ENCODE measurements at places on chromosomes 2 and 18.

GRCh38 chr2:149036507-149037293, 1.8 kb upstream of the LYPD6B start:
- DNase-seq = no peak
- no peaks in the 10 kb centered on the region for H3K27me3 ChIP-seq
- H3K36me3 ChIP-seq = no peaks in the 10 kb centered on the region
- H3K4me3 ChIP-seq = no peak overlapping the region

- no peaks in the 10 kb centered on the region for H3K27me3 ChIP-seq
- no peak overlapping the region for H3K27ac ChIP-seq
- no peaks in the 10 kb centered on the region for H3K4me1 ChIP-seq
- H3K36me3 ChIP-seq = no peaks in the 10 kb centered on the region
Measured at GRCh38 chr2:149410701-149411484, 80.5 kb downstream of the LYPD6 start.

- H3K27me3 ChIP-seq = no peaks in the 10 kb centered on the region
- no peak overlapping the region for H3K4me3 ChIP-seq
- no peaks in the 10 kb centered on the region for H3K36me3 ChIP-seq
- peaks cover 10% of the 10 kb centered on the region for H3K4me1 ChIP-seq
- no peak for DNase-seq
Measured at GRCh38 chr2:53964257-53964952, 6.4 kb downstream of the PSME4 start.

DNA sequence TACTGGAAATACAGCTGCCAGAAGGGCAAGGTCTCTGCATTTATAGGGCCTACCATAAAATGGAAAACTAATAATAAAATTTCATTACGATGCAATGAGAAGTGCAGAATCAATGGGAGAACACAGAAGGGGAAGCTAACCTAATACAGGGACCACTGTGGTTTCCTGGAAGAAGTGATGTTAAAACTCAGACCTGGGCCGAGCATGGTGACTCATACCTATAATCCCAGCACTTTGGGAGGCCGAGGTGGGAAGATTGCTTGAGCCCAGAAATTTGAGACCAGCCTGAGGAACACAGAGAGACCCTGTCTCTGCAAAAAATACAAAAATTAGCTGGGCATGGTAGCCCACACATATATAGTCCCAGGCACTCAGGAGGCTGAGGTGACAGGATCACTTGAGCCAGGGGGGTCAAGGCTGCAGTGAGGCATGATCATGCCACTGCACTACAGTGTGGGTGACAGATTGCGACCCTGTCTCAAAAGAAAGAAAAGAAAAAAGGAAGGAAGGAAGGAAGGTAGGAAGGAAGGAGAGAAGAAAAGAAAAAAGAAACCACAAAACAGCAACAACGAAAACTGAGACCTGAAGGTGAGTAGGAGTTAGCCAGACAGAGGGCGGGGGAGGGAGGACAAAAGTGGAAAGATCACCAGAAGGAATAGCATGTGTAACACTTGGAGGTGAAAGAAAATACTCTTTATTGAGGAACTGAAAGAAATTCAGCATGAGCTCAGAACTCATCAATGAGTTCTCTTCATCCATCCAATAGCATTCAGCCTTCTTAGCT, 58.3 kb upstream of the DTNA start:
- H3K27me3 ChIP-seq = no peaks in the 10 kb centered on the region
- no peak for DNase-seq
- H3K27ac ChIP-seq = no peak overlapping the region
- no peak overlapping the region for H3K4me3 ChIP-seq
- peaks cover 17% of the 10 kb centered on the region for H3K4me1 ChIP-seq

GRCh38 chr2:76895469-76895868, 626.7 kb downstream of the LRRTM4 start:
- H3K27ac ChIP-seq = no peak overlapping the region
- no peaks in the 10 kb centered on the region for H3K36me3 ChIP-seq
- no peak overlapping the region for H3K4me3 ChIP-seq
- no peaks in the 10 kb centered on the region for H3K4me1 ChIP-seq

DNA sequence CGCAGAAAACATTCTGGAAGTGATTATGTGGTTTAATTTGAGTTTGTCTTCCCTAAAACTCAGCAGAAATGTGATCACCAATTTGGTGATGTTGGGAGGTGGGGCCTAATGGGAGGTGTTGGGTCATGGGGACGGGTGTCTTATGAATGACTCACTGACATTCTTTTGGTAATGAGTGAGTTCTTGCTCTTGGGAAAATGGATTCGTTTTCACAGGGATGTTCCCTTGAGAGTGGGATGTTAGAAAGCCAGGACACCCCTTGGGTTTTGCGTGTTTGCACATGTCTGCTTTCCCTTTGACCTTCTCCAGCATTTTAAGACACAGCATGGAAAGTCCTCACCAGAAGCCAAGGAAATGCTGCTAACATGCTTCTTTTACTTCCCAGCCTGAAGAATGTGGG, 321.5 kb upstream of the NT5C1B start:
- H3K27ac ChIP-seq = no peak overlapping the region
- H3K4me1 ChIP-seq = no peaks in the 10 kb centered on the region
- DNase-seq = no peak
- no peaks in the 10 kb centered on the region for H3K27me3 ChIP-seq

DNA sequence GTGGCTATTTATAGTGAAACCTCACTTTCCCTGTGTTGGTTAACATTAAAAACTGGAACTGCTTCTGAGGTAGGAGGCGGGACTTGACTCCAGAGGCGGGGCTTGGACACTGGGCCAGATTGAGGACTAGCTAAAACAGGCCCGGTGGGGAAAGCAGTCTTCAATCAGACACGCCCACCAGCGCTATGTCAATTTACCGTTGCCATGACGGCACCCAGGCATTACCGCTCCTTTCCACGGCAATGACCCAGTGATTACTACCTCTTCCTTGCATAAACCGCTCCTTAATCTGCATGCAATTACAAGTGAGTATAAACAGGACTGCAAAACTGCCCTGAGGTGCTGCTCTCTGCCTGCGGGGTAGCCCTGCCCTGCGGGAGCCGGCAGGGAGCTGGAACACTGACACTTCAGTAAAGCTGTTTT, 35.3 kb downstream of the LRRFIP1 start:
- peak overlapping the region; percentile 60 for H3K27ac ChIP-seq
- H3K4me1 ChIP-seq = peaks cover 22% of the 10 kb centered on the region
- no peaks in the 10 kb centered on the region for H3K36me3 ChIP-seq
- H3K27me3 ChIP-seq = no peaks in the 10 kb centered on the region

DNA sequence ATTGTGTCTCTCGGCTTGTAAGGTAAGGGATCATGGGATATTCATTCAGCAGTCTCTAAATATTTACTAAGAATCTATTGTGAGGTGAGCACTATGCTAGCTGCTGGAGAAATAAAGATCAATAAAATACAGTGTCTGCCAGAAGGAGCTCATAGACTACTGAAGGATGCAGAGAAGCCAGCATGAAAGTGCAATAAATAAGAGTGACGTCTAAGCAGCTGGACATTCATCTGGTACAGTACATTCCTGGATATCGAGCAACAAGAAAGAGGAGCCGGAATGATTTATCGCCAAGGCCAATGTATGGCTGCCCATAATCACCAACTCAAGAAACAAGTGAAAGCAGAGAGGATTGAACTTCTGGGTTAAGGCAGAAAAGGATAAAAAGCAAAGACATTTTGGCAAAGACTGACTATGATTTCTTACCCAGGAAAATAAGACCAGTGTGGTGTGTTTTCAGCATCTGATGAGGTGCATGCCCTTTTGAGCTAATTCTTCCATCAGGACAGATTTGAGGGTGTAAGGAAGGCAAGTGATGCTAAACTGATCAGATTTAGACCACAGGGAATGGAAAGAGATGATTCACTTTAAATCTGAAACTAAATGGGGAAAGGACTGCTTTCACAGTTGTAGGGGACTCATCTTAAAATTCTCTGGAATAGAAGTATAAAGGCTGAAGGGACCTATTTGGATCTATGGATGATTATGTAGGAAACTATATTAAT, 18.7 kb upstream of the LMAN1 start:
- H3K4me1 ChIP-seq = no peaks in the 10 kb centered on the region
- H3K27ac ChIP-seq = no peak overlapping the region
- no peaks in the 10 kb centered on the region for H3K27me3 ChIP-seq

DNA sequence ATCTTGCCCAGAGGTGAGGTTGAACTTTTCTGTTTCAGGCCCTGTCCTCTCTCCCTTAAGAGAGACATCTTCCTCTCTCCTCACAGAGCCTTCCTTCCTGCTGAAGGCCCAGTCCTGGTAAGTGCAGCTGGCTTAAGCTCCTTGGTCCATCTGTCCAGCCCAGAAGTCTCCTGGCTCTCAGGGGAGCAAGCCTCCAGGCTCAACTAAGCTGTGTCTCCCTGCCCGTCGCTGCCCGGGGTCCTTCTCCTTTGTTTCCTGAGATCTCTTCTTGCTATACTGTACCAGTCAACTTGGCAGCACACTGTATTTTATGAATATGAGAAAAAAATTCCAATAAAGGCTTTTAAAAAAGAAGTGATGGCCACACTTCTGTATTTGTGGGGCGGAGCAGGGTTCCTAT, 77.4 kb downstream of the KCNF1 start:
- no peak overlapping the region for H3K4me3 ChIP-seq
- H3K27me3 ChIP-seq = no peaks in the 10 kb centered on the region
- no peak for DNase-seq
- no peak overlapping the region for H3K27ac ChIP-seq
- H3K4me1 ChIP-seq = no peaks in the 10 kb centered on the region

DNA sequence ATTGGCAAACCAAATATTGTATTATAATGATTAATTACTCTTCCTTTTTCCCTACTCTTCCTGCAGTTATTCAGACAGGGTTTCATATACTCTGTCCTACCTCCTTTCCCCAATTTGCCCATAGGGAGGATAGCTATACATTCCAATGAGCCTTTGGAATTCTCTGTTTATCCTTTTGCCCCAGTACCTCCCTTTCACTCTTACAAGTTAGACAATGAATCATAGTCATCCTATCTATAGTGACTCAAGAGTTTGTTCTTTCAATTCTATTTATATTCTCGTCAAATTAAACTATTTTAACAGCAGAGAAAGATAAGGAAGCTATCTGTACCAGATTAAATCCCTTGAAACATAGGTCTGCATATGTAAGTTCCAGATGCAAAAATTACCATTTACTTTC, 437.5 kb downstream of the NR4A2 start:
- DNase-seq = no peak
- no peaks in the 10 kb centered on the region for H3K27me3 ChIP-seq
- no peaks in the 10 kb centered on the region for H3K36me3 ChIP-seq
- H3K4me1 ChIP-seq = no peaks in the 10 kb centered on the region

GRCh38 chr18:78984941-78985784, 5.5 kb downstream of the SALL3 start:
- H3K36me3 ChIP-seq = no peaks in the 10 kb centered on the region
- no peak overlapping the region for H3K27ac ChIP-seq
- DNase-seq = no peak
- peaks cover 16% of the 10 kb centered on the region for H3K27me3 ChIP-seq
- H3K4me3 ChIP-seq = no peak overlapping the region

DNA sequence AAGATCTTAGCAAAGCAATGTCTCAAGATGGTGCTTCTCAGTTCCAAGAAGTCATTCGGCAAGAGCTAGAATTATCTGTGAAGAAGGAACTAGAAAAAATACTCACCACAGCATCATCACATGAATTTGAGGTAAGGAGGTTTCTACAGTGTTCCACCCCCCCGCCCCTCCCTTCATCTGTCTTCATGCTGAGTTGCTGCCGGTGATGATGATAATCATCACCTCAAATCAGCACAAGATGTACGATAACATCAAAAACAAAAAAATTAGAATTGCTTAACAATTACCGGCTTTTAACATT, 14.6 kb downstream of the UGP2 start:
- H3K4me1 ChIP-seq = no peaks in the 10 kb centered on the region
- H3K27ac ChIP-seq = peak overlapping the region; percentile 46
- no peak for DNase-seq
- peaks cover 35% of the 10 kb centered on the region for H3K36me3 ChIP-seq
